ENCODE measurements at places on chromosomes 7 and 10. TPM values are rescaled to one million over a fixed set of nuclear protein-coding genes. Genes with fewer than 3 reads are reported as not detected.

GRCh38 chr7:158392251-158392650 lies 195.4 kb downstream of the PTPRN2 start:
- DNase-seq: no peak

DNA sequence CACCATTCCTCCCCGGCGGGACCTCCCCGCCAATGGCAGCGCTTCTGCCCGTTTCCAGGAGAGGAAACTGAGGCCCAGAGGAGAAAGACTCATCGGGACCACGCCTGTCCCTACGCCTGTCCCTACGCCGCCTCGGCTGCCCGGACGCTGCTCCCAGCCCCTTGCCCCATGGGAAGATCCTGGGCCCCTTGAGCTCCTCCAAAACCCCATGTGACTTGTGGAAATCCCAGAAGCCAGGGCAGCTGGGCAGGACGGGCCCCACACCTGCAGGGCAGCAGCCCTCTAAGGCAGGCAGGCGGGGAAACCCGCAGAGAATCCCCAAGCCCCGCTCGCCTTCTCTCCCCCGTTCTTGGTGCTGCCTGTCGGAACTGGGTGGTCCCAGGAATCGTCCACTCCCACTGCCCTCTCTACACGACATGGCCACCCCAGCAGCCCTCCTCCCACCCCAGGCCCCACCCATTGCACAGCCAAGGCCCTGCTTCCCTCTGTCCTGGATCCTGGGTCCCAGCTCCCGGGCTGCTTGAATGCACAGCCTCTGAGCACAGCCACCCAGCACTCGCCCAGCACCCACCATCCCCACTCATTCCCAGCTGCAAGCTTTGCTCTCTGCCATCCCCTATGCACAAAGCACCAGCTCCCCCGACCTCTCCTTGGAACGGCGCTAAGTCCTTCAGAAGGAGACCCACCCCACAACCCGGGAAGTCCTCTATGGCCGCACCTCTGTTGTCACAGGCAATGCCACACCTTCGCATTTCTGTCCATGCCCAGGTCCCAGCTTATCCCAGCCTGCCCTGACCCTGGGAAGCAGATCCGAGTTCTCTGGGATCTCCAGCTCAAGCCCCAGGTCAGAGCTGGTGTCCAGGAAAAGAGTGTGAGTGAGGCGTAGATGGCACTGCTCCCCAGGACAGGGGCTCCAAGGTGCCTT lies 50.6 kb downstream of the SLC29A4 start:
- no peak for DNase-seq

GRCh38 chr7:44535348-44536064 lies 5.6 kb downstream of the NPC1L1 start:
- no peak for DNase-seq

GRCh38 chr7:35792873-35793489 lies 7.9 kb upstream of the SEPTIN7 start:
- no peak for DNase-seq

DNA sequence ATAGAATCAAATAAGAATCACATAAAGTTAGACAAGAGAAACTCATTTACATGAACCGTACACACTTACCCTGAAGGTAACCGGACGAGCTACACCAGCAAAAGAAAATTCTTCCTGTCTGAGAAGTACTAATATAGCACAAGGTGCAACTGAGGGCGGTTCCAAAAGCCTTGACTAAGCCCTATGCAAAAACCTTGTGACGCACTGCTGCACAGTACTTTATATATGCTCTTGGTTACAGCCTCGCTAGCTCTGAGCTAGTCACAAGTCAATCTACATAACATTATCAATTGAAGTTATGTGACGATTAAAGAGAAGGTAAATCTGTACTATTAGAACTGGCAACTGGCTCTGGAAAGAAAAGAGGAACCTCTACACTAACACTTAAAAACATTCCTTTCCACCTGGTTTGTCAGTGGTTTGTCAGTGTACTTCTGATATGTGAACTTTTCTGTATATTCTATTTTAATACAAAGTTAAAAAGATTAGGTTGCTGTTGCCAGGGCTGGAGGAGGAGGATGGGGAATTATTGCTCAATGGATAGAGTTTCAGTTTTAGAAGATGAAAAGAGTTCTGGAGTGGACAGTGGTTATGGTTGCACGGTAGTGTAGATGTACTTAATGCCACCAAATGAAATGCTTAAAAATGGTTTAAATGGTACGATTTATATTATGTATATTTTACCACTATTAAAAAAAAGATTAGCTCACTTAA lies 21.6 kb downstream of the NT5C3A start:
- DNase-seq: no peak

DNA sequence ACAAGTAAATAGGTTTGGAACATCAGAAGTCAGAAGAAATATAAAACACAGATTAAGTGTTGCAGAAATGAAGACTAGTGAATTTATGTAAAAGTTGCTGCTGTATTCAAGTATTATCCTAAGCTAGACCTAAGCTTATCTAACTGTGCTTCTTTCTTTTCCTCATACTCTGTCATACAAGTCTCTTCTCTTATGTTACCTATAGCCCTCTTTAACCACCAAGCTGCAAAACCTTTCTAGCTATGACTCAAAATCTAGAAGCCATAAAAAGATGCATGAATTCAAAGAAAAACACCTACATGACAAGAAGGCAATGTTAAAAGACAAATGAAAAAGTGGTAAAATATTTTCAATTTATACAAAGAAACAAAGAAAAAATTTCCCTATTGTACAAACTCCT lies 23.0 kb downstream of the DENND11 start:
- no peak for DNase-seq

DNA sequence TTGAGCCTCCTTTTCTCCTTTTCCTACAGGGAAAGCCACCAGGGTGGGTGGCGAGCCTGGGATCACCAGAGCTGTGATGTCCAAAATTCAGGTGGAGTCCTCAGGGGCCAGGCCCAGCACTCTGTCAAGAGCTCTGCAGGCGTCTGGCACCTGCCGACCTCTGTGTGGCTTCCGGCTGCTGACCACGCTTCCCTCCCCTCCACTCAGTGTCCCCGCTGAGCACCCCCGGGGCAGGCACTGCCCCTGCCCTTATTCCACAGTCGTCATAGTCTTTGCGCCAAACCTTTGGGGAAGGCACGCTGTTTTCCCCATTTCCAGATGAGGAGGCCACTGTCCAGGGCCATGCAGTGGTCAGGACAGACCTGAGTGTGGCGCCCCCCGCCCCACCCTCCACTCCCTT lies 7.5 kb downstream of the MTG1 start:
- peak; percentile 42 for DNase-seq

- no peak for DNase-seq
Measured at GRCh38 chr7:36400036-36400435, 10.4 kb downstream of the ANLN start.

- peak; percentile 80 for DNase-seq
Measured at GRCh38 chr7:112462236-112462635, 12.0 kb downstream of the IFRD1 start.

GRCh38 chr7:130350945-130351790 lies 6.6 kb downstream of the CPA5 start:
- DNase-seq: no peak

DNA sequence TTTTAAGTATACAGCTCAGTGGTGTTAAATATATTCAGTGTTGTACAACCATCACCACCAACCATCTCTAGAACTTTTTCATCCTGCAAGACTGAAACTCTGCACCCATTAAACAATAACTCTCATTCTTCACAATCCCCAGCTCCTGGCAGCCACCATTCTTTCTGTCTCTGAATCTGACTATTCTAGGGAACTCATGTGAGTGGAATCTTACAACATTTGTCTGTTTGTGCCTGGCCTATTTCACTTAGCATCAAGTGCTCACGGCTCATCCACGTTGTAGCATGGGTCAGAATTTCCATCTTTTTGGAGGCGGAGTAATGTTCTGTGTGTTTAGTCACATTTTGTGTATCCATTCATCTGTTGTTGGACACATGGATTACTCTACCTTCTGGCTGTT lies 40.8 kb upstream of the PFKFB3 start:
- no peak for DNase-seq

DNA sequence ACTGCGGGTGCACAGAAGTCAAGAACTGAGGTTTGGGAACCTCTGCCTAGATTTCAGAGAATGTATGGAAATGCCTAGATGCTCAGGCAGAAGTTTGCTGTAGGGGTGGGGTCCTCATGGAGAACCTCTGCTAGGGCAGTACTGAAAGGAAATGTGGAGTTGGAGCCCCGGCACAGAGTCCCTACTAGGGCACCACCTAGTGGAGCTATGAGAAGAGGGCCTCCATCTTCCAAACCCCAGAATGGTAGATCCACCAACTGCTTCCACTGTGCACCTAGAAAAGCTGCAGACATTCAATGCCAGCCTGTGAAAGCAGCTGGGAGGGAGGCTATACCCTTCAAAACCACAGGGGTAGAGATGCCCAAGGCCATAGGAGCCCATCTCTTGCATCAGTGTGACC lies 1336.0 kb upstream of the CELF2 start:
- DNase-seq: no peak

GRCh38 chr10:27454837-27455236 lies 49.3 kb upstream of the RAB18 start:
- DNase-seq: no peak

ELN gene
- 395 TPM for total RNA-seq

CAV2 gene
- total RNA-seq: 92.6 TPM

PRR15 gene
- total RNA-seq: not detected

CHST3 gene
- total RNA-seq: 41.4 TPM

SKAP2 gene
- total RNA-seq: 50.2 TPM
